ENCODE measurements at places on chromosomes 4 and X.

DNA sequence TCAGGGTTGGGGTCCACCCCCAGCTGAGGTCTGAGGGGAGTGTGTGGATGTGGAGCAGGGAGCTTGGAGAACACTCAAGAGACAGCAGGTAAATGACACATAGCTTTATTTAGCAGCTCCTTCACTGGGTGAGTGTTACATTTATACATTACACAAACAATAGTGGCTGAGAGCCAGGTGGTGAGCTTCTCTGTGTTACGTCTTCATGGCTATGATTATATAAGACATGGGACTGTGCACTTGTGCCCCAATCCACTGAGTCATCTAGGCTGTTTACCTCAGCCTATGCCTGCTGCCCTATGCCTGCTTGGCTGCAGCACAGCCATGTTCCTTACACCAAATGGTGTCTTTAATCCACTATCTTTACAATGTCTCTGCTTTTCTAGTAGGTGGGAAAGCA is 459.6 kb downstream of the AFF2 start:
- no peak for DNase-seq

DNA sequence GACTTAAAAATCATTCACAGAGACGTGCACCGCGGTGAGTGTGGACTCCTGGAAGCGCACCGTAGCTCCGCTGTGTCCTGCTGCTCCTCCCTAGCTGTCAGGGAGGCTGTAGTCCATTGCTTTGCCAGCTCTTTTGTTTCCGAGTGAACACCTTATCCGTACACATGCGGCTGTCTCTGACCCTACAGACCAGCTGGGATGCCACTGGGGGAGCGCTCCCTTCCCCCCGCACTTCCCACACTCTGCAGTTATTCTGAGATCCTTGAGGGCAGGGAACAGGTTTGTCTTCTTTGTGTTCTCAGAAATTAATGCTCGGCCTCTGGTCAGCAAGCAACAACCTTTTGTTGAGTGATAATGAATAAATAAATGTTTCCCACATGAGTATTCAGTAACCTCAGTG is 33.7 kb upstream of the MSANTD1 start:
- DNase-seq: no peak

DNA sequence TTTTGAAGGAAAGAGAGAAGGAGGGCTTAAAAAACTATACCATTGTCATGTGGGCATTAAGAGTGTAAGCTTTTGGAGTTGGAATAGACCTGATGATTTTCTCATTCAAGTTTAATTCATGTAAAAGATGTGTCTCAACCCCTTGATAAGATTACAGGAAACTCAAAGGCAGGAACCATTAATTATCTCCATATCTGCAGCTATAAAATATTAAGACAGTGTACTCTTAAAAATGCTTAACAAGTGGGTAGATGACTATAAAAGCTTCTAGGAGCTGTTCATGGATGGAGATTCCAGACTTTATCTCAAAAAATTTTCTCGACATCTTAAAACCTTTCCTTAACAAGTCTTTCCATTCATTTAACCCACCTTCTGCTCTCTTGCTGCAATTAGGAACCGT is 208.3 kb downstream of the PALLD start:
- no peak for DNase-seq

GRCh38 chr4:102343964-102344519 is 1.2 kb downstream of the SLC39A8 start:
- no peak for DNase-seq

GRCh38 chr4:86155766-86156165 is 204.1 kb downstream of the MAPK10 start:
- DNase-seq: no peak

GRCh38 chr4:62571494-62571893 is 1371.4 kb downstream of the ADGRL3 start:
- no peak for DNase-seq

DNA sequence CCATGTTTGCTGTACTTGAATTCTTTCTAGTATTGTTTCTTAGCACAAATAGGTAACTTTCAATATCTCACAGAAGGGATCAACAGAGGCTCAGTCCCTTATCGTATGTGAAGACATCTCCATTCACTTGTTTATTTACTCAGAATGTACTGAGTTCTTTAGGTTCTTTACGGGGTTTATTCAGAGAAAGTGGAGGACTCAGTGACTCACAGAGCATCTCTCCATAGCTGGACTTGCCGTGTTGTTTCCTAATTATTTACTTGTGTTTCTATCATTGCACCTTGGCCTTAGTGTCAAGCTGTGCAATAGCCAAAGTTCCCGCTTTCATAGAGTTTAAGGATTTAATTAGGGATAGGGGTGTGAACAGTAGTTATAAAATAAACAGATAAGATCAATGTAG is 57.1 kb downstream of the RHOH start:
- no peak for DNase-seq

GRCh38 chr4:86771141-86771540 is 78.0 kb downstream of the SLC10A6 start:
- no peak for DNase-seq

DNA sequence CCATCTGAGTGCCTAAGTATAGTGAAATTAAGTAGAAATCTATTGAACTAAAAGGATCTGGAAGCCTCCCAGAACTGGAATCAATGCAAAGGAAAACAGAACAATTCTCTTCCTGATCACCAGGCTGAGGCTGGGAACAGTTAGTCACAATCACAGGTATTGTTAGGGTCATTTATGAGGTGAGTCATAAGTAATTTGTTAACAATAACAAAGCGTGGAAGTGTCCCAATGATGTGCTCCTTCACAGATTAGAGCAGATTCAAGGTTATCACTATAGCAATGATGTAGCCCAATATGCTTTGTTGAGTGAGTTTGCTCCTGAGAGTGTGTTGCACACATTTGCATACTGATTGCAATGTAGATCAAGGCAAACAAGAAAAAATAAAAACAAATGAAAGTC is 228.1 kb downstream of the ZNF674 start:
- DNase-seq: no peak

DNA sequence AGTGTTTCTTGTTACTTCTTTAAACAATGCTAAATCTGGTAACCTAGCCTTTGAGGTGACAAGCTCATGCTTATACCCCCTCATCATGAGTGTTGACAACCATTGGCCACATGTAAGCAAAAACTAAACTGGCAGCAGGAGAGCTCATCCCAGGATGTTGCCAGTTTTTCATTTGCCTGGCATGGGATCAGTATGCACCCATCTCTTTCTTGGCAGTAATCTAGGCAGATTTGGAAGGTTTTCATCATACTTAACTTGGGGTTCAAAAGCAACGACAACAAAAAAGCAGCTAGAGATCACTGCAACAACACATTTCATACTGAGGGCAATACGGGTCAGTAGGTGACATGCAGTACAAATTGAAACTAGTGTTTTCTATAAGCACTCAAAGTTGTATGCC is 122.0 kb downstream of the PPA2 start:
- DNase-seq: no peak

DNA sequence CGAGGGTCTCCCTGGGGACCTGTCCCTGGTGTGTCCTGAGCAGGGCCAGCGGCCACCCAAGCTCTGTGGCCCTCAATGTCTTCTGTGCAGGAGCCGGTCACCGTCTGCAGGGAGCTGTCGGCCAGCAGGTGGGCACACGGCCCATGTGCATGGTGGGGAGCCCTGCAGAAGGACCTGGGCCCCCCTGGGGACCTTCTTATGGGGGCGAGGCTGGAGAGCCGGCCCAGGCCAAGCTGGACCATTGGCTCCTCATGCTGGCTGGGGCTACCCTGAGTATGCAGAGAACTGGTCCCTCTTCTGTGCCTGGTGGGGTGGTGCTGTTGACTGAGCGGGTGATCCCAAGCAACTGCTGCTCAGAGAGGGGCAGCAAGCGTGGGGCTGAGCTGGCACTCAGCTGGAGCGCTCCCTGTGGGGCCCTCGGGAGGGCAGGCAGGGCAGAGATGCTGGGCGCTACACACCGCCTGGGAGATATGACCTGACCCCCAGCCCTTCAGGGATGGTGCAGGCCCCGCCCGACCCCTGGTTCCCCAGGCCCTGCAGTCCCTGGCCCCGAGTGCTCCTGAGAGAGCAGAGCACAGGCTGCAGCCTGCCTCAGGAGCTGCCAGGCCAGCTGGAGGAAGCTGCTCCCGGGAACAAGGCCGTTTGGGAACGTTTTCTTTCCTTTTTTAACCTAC is 14.8 kb downstream of the NAT8L start:
- no peak for DNase-seq

DNA sequence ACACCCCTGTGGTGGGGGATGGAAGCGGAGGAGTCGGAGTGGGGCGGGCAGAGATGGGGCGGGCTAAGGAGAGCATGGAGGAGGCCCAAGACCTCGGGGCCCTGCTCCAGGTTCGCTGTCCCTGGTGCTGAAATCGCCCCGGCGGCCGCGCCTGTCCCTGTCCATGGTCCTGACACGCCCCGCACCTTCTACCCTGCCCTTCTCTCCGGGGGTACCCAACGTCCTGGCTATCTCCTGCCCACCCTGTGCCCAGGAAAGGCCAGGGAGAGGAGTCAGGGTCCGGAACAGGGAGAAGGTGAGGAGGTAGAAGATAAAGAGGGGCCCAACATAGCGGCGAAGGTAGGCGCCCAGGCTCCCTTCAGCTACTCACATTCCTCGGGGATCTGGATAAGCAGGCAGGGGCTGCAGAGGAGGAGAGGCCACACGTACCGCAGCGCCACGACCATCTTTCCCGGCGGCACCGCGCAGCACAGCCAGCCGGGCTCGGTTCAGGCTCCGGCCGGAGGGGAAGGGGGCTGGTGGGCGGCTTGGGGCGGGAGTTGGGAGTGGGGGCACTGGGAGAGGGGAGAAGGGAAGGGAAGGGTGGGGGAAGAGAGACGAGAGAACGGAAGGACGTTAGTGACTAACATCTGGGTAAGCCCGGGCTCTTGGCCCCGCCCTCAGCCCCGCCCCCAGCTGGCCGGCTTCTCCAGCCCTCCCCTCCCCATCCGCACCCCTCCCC is 10.4 kb downstream of the L1CAM start:
- peak; percentile 61 for DNase-seq

GRCh38 chr4:81346719-81347118 is 125.0 kb downstream of the RASGEF1B start:
- DNase-seq: no peak

DNA sequence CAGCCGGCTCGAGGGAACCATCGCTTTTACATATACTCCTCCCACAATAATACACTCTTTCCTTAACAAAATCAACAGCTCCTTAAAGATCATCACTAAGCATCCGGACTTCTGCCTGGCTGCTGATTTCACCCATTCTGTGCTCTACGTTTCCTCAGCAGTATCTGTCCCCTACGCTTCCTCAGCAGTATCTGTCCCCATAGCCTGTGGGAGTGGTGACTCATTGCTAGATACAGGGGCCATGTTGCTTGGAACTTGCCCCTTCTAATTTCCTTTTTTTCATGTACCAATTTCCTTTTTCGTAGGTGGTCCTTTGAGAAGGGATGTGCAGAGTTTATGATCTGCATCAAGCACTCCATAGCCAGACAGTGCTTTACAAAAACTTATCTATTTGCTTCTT is 18.6 kb downstream of the MAP3K15 start:
- DNase-seq: no peak

DNA sequence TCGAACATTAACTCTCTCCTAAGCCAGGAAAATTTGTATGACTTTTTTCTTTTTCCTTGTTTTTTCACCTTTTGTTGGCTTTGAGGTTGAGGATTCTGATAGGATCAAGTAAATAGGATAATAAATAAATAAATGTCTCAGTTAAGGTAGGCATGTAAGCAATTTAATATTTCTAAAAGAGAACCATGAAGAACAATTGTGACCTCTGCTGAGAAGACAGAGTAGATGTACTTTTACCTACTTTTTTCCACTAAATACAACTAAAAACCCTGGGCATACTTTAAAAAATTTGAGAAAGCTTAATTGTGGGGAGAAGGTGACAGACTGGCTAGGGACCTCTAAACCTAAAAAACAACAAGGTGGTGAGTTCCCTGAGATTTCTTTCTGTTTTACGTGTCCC is 31.6 kb upstream of the CLNK start:
- DNase-seq: no peak

- no peak for DNase-seq
These were observed 39.6 kb upstream of the SRPX start for GRCh38 chrX:38260231-38260630.

DNA sequence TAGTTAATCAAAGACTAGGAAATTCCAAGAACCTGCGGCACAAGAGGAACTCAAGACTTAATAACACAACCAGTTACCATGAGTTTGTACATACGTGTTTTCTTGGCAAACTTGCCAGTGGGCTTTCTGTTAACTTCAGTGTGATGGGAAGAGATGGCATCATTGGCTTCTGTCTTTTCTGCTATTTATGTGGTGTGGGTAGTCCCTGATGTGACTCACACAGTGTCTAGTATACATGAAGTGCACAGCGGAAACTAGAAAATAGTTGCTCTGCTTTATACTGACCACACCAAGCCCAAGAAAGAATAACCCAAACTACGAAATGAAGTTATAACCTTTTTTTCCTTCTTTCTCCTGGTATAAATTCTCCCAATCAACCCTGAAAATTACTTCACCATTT is 24.5 kb downstream of the DAPP1 start:
- DNase-seq: no peak

Data from activated T-helper 1 cell treated with anti-CD3 and anti-CD28 coated beads, Interleukin-2, amount 50 U/mL, for 16 hours (primary cell).